ENCODE measurements at places on chromosomes 6 and 20. TPM values are rescaled to one million over a fixed set of nuclear protein-coding genes. Genes with fewer than 3 reads are reported as not detected.

DNA sequence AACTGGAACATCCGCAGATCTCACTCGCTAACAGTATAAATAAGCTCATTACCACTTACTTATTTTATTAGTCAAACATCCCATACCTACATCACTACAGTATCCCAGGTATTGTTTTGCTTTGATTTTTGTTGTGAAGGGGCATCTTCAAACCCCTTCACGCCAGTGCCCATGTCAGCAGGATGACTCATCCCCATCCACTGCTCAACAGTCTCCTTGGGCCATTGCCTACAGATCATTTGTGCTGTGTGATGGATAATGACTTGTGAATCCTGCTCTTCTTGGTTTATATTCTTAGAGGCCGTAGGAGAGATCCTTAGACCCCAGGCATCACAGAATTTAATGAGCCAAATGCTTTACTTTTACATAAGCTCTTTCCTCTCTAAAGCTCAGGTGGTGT is 8.5 kb upstream of the SIRT5 start:
- DNase-seq, result no peak

DNA sequence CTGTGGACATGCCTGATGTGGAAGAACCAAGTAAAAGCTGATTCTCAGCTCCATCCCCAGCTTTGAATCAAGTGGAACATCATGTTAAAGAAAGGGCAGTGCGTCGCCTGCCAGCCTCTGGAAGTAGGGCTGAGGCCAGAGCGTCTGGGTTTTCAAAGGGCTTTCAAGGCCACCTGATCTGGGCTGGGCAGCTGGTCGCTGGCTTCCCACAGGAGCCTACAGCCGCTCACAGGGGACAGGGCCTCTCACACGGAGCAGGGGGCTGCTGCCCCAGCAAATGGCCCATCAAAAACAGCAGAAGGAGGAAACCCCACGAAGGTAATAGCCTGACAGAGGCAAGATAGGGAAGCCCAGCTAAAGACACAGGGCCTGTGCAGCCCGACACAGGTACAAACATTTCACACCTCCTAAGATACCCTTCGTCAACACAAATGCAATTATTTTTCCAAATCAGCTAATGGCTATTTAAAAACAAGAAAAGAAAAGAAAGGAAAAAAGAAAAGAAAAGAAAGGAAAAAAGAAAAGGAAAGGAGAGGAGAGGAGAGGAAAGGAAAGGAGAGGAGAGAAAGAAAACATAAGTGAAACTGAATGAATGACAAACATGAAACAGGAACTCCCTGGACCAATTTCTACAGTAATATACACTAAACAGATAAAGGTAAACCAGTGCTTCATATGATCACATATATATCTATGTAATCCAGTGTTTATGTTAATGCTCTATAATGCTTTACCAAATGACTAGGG is 24.8 kb downstream of the RRBP1 start:
- peak; percentile 59 for DNase-seq

DNA sequence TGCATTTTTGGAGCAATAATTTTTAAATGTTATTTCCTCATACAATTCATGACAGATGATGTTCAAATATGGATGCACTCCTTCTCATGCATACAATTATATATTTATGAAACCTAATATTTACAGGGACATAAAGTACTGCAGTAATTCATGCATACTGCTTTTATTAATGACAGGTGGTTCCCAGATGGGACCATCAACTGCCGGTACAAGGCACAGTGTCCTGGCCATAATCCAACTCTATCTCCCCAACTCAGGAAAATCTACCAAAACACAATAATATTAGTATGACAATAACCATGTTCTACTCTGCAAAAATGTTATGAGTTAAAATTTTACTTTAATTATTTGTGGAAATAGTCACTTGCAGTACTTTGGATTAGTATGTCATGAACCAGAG is 77.8 kb downstream of the VIP start:
- no peak for DNase-seq

ELOVL4 gene
- 0.41 TPM for total RNA-seq

GRCh38 chr20:43446361-43446879 is 11.3 kb upstream of the SRSF6 start:
- DNase-seq, result no peak

- no peak for DNase-seq
Measured at GRCh38 chr6:132132924-132133639, 181.9 kb upstream of the CCN2 start.

DNA sequence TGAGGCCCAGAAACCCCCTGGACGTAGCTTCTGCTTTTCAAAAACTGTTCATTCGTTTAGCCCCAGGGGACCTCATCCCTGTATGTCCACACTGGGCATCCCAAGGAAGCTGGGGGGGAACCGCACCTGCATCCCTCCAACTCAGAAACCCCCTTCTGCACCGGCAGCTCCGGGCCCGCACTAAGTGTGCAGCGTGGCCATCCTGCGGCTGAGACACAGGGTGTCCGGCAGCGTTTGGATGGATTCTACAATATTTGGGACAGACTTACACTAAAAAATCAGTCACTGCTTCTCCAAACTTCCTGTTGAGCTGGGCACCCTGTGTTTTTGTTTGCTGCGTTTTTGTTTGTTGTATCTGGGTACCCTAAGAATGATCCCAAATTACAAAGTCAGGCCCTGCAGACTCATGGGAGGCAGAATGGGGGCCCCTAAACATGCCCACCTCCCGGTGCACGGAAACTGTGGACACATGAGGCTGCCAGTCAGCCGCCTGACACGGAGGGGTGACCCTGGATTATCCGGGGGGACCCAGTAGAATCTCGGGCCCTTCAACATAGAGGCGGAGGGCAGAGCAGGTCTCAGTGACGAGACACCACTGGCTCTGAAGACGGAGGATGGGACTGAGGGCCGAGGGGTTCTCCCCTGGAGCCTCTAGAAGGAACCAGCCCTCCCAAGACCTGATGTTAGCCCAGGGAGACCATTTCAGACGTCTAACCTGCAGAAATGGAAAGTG is 88.2 kb upstream of the BHLHE23 start:
- peak; percentile 62 for DNase-seq

Measured in Right ventricle myocardium inferior (tissue), 1 donor.